Vagina (tissue), 2 donors: ENCODE measurements at places on chromosomes 11 and 22.
A peak's percentile ranks its signal among the peaks of the same experiment; 100 is the strongest.

- DNase-seq: no peak
Measured at GRCh38 chr11:119015054-119015611, 3.0 kb downstream of the RPS25 start.

GRCh38 chr11:18312663-18313420 lies 9.1 kb downstream of the HPS5 start:
- no peak for DNase-seq

DNA sequence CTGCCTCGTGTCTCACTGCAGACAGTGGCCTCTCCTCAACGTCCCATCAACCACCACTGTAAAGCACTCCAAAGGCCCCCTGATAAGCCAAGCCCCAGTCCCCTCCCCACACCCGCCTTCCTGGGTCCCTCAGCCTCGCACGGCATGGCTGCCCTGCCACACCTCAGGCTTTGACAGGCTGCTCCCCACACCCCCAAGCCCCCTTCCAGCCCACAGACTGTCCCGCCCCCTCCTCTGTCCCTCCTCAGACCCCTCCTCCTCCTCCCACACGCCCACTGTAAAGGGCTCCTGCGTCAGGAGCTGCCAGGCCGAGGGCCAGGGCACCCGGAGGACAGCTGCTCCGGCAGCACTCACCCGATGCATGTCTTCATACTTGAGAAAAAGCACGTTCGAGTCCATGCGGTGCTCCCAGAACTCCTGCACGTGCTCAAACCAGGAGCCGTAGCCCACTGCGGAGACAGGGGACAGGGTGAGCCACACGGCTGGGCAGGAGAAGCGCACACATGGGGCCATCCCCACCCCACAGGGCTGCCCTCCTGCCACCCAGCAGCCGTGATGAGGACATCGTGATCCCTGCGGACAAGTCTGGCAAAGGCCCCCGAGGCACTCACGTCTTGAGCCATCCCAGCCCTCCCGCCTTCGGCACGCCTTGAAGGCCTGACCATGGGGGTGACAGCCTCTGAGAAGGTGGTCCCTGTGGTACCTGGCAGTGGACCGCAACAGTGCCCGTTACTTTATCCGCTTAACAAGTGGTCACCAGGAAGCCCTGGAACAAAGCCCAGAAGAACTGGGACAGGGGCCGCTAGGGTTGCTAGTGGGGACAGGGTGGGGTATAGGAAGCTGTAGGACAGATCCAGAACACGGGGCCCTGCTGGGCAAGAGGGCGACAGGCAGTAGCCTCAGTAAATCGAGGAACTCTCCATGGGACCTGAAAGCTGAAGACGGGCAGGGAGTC lies 21.5 kb upstream of the EFCAB6 start:
- DNase-seq: no peak

DNA sequence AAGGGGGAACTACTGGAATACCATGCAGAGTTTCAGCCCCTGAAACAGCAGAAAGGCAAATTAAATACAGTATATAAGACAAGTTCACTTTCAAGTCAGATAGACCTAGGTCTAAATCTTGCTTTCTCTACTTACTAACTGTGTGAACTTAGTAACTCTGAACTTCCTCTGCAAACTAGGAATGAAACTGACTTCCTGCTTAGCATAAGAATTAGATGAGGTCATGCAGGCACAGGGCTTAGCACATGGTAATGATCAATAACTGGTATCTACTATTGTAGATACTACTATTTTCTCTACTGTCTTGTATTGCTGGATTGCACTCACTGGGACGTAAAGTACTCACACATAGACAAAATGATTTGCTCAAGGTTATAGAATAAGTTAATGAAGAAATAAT lies 51.5 kb upstream of the MTNR1B start:
- no peak for DNase-seq

DNA sequence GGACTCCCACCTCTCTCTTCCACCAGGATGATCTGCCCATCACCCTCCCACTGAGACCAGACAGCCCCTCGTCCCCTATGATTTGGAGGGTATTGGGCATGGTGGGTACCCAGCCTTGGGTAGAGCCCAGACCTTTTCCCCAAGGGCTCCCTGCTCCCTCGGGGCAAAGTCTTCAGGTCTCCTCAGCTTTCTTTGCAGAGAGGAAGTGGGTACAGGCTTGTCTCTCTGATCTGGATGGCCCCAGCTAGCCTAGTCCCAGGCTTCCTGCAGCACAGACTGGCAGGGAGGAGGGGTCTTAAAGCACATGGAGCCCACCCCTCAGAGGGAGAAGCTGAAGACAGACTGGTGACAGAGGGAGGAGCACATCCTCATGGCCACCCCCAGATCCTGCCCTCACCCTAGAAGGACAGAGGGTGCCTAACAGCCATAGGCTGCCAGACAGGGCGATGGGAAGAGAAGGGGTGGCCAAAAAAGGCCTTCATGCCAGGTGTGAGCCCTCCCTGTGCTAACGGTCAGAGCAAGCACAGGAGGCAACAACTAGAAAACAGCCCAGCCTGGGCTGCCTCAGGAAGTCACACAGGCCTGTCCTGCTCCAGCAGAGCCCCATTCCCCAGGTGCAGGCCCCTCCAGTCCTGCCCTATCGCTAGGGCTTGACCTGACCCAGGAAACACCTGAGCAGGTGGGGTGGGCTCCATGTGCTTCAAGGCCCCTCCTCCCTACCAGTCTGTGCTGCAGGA lies 30.4 kb downstream of the SLC22A12 start:
- no peak for DNase-seq

GRCh38 chr11:73225851-73226250 lies 7.8 kb downstream of the P2RY2 start:
- DNase-seq: no peak

DNA sequence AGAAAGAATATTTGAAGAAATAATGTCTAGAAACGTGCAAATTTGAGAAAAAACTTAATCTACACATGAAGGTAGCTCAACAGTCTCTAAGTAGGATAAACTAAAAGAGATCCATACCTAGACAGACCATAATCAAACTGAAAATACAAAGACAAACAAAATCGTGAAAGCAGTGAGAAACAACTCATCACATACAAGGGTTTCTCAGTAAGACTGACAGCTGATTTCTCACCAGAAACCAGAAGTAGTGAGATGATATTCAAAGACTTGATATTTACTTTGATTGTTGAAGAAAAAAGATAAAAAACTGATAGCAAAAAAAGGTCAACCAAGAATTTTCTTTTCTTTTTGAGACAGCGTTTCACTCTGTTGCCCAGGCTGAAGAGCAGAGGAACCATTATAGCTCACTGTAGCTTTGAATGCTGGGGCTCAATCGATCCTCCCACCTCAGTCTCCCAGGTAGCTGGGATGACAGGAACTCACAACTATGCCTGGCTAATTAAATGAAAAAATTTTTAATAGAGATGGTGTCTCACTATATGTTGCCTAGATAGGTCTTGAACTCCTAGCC lies 17.4 kb downstream of the NPAT start:
- no peak for DNase-seq

GRCh38 chr22:42881982-42882656 lies 25.0 kb upstream of the ARFGAP3 start:
- DNase-seq: no peak

GRCh38 chr11:66951927-66952337 lies 6.3 kb downstream of the PC start:
- DNase-seq: no peak

DNA sequence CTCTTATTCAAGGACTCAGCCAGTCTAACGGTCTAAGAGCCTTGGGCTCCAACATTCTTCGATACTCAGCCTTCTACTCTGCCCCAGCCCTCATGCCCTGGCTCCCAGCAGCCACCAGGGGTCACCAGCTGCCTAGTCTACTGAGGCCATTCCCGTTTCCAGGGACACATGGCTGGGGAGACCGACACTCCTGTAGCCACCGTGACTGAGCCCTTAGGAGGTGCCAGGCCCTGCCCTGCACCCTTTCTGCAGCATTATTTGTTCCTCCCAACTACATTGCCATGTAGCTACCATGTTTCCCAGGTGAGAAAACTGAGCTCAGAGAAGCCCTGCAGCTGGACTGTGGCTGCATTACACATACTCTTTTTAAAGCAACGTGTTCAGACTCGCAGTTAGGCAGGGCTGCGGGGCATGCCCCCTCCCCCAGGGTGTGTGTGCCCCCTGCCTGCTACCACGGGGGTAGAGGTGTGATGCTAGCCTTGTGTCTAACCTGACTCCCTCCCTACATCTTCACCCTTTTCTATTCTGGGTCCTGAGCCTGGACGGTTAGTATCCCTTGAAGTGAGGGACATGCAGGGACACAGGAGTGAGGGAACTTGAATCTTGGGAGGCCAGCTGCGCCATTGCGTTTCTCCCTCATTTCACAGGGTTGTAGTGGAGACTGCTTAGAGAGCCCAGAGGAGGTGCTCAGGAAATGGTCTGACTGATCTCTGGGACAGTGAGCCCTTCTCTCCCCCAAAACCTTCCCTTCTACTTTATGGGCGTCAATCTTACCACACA lies 17.5 kb downstream of the ATG16L2 start:
- DNase-seq: peak; percentile 81

- no peak for DNase-seq
Measured at GRCh38 chr11:10503221-10503620, 37.8 kb downstream of the RNF141 start.

- DNase-seq: no peak
Measured at GRCh38 chr11:115300660-115301428, 203.4 kb downstream of the CADM1 start.

DNA sequence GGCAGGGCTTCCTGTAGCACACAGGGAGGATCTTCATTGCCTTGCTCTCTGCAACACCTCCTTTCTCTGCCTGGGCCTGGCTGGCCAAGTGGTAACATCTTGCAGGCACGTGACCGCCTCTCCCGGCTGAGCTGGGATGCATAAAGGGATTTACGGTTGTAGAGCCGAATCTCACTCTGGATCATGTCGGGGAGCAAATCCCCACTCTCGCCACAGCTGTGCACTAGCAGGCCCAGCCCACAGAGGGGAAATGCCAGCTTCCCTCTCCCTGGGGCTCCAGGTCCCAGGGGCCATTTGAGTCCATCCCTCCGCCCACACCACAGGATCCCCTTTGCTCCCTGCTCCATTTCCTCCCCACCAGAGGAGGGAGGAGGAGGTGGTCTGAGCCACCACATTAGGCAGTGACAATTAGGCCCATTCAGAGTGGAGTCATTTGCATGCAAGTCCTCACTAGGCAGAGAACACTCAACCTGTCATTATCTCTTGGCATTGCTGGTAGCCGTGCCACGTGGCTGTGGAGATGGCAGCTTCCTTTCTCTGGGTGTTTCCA lies 196.7 kb downstream of the DSCAML1 start:
- no peak for DNase-seq

- peak; percentile 96 for DNase-seq
Measured at GRCh38 chr11:126403022-126403581, 47.6 kb downstream of the ST3GAL4 start.

GRCh38 chr11:28009996-28010395 lies 98.0 kb downstream of the KIF18A start:
- DNase-seq: no peak

DNA sequence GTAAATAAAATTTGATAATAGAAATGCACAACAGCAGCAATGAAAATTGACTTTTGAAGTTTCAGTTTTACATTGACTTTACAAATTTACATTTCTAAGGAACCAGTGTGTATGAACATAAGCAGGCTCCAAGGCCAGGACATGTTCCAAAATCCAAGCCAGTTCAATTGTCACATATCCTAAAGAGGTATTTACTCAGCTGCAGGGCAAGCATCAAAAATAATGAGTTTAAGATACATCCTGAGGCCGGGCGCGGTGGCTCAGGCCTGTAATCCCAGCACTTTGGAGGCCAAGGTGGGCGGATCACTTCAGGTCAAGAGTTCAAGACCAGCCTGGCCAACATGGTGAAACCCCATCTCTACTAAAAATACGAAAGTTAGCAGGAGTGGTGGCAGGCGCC lies 39.0 kb upstream of the AKIP1 start:
- no peak for DNase-seq

DNA sequence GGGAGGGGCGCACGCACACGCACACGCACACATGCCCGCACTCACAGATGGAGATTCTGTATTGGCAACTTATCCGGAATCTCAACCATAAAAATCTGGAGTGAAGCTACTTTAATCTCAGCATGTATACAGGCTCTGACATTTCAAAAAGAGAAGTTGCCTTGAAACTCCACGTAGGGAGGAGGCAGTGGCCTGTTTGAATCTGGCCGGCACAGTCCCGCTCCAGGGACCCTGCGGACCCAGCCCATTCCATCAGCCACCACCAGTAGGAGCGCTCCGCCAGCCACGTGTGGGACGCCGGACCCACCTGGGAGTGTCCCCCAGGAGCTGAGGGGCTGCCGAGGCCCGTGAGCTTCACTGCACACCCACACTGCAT lies 1.9 kb upstream of the SYT8 start:
- DNase-seq: no peak

GRCh38 chr11:95339086-95339901 lies 108.3 kb upstream of the SESN3 start:
- DNase-seq: no peak

DNA sequence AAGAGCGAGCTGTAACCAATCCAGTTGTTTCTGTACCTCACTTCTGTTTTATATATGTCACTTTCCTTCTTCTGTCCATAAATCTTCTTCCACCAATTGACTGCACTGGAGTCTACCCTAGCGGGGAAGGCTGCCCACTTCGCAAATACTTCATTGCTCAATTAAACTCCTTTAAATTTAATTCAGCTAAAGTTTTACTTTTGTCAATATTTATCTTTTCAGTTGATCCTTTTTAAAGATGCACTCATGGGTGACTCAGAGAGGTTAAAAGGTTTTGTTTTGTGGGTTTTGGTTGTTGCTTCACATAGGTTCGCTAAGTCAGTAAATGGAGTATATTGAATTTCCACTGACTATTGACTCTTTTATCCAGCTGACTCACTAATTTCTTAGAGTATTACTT lies 597.2 kb downstream of the DLG2 start:
- DNase-seq: no peak
